ENCODE measurements at places on chromosomes 3 and 15.

- no peak for DNase-seq
These were observed 128.4 kb upstream of the ZBED2 start for GRCh38 chr3:111723293-111724215.

DNA sequence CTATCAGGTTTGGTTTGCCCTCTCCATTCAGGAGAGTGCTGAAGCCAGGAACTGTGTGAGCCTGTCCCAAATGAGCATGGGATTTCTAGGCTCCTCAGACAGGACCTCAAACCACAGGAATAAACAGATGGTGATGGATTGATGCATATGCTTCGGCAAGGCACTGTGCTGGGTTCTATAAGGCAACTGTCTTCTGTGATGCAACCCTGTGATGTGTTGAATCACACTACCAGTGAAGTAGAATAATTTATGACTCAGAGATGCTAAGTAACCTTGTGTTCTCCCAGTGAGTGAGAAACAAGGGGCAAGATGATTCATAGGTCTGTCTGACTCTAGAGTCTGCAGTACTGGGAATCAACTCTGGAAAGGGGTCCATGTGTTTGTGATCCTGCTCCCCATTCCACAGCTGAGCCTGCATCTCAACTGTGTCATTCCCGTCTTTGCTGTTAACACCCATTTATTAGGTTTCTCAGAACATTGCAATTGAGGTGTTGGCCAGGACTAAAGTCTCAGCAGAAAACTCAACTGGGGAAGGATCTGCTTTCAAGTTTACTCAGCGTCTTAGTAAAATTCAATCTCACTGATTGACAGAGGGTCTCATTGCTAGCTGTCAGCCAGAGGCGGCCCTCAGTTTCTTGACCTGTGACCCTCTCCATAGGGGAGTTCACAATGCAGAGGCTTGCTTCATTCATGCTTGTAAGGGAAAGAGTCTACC lies 510.1 kb upstream of the CFAP20DC start:
- DNase-seq: peak; percentile 42

- DNase-seq: no peak
These were observed 51.9 kb downstream of the ARHGAP31 start for GRCh38 chr3:119346076-119346496.

DNA sequence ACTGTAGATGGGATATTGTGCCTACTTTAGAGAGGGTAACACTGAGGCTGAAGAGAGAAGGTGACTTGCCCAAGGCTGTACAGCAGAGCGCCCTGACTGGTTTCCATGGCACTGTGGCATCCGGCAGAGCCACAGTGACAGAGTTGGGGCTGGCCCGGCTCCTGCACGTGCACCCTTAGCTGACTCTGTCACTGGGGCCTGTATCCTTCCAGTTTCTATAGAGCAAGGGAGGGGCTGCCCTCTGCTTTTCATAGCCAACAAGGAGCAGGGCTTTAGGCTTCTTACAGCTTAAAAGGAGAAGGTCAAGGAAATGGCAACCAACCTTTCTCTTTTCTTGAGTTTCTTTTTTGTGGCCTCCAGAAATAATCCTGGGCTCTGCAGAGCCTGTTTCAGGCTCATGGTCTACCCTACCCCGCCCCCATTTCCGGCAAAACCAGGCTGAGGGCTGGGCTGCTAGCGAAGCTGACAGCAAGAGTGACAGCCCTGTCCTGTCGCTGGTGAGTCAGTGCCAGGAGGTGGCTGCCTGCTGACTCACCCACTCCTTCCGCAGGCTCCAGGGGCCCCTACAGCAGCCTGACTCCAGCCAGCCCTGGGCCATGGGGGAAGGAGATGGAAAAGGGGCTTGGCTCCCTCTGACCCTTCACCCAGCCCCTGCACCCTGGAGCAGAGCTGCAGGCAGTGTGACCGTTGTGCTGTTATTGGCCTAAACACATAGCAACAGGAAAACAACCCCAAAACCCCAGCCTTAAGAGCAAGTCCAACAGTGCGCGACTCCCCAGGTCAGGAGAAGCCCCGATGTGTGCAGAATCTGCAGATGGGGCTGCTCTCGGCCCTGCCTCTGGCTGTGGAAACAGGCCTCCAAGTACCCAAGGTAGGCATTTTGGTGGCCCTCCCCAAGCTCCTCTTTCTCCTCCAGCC lies 29.8 kb downstream of the SLC6A6 start:
- DNase-seq: peak; percentile 94

GRCh38 chr3:69428657-69429255 lies 42.9 kb upstream of the FRMD4B start:
- no peak for DNase-seq

- DNase-seq: no peak
These were observed 19.8 kb upstream of the FGF12 start for GRCh38 chr3:192747145-192747544.

DNA sequence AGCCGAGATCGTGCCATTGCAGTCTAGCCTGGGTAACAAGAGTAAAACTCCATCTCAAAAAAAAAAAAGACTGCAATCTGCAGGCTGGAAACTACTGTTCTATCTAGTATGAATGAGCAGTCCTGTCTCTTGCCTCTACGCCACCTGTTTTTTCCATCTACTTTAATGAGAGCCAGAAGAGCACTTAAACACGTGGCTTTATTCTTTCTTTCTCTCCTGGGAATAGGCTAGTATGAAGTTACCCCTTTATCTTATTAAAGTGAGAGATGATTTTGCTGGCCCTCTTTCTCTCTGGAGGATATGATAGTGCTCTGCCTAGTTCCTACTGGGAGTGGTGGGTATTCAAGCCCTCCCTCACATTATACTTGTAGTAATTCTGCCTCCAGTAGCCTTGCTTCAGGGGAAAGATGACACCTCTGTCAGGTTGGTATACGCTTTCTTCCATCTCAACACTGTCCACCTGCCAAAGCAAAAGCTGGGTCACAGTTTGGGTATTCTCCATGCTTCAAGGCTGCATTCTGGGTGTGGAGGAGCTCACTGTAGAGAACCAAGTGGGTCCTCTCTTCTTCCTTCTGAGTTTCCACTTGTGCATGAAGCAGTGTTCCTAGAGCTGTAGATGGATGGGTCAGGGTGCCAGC lies 17.8 kb downstream of the MAPKBP1 start:
- no peak for DNase-seq

DNA sequence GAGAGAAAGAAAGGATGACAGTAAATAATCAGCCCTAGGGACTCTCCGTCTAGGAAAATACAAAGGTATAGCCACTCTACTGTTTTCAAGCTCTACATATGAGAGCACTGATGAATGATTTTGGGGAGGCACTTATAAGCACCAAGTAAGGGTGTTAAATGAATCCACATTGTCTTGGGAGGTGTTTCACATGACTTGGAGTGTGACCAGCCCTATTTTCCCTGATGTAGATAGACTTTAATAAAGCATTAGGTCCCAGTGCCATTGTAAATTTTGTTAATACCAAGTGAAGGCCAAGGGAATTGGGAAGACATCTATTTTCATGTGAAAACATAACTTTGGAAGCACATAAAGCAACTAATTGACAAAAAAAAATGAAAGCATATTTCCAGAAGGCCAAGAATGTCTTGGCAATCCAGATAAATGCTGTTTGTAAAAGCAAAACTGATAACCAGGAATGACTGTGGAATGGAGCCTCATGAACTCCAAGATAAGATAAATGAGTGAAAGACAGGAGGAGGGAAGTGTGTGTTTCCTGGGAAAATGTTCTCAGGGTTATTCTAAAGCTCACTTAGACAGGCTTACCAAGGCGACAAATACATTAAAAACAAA lies 96.0 kb upstream of the MYZAP start:
- DNase-seq: no peak

DNA sequence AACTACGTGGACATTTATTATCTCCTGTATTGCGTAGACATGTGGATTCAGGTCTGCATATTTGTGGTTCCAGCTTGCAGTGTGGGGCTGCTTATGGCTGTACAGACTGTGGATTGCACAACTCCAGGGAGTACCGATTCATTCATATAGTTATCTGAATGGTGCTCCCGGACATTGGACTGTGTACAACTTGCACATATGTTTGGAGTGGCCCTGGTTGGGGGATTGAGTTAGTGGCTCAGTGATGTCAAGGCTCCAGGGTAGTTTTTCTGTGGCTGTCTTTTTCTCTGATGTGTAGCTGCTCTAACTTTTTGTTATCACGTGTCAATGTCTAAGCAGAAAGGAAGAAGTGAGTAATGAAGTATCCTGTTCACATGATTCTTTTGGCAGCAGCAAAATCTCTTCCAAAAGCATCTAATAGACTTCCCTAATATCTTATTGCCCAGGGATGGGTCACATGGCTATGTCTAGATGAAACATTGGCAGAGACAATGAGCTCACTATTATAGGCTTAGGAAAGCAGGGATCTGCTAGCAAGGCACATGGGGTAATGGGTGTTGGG lies 15.8 kb downstream of the ST3GAL6 start:
- no peak for DNase-seq

GRCh38 chr15:69060041-69060481 lies 45.6 kb downstream of the NOX5 start:
- DNase-seq: no peak

DNA sequence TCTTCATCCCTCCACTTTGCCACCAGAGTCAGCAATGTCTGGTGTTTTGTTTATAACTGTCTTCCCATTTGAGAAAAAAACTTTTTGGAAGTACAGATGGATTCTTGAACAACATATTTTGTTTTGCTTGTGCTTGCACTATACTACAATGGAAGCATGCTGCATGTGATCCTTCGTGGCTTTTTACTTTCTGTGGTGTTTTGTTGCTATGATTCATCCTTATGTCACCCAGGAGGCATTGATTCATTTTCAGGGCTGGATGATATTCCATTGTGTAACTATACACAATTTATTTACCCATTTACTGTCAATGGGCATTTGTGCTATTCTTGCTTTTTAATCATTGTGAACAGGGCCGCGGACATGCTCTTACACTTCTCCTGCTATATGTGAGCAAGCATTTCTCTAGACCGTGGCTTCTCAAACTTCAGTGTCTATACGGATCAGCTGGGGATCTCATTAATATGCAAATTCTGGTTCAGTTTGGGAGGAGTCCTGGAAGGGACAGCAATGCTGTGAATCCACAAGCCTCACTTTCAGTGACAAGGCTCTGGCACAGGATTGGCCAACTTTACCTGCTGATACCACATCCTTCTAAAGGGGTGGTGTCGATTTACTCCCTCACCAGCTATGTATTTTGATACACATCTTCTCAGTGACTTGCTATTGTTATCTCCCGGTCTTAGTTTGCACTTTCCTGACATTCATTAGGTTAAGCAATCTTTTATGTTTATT lies 65.9 kb downstream of the POLR2M start:
- no peak for DNase-seq

GRCh38 chr3:169811631-169812331 lies 889 bp upstream of the LRRIQ4 start:
- DNase-seq: no peak

DNA sequence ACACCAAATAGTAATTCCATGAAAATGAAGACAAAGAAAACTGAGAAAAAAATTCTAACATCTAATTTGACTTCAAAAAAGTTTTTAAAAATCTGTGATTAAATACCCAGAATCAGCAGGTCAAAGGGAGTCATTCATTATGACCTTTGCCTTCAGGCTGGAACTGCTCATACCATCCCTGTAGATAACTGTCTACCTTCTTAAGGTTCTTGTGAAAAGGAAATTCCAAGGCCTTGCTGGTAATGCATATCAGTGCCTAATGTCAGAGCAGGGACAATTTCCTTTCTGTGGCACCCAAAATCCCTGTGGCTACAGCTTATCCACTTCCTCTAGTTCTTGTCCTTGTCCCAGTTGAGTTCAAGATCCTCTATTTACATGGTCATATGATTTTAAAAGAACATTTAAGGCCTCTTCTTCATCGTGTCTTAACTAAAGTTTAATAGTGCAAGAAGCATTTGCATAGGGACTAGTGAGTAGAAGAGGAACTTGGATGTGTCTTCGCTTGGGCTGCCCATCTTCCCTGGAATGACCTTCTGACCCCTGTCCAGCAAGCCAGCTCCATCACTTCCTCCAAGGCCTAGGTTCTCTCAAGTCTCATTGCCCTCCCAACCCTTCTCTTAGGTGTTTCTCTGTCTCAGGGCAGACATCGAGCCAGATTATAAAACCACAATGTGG lies 8.7 kb upstream of the PLCL2 start:
- no peak for DNase-seq

DNA sequence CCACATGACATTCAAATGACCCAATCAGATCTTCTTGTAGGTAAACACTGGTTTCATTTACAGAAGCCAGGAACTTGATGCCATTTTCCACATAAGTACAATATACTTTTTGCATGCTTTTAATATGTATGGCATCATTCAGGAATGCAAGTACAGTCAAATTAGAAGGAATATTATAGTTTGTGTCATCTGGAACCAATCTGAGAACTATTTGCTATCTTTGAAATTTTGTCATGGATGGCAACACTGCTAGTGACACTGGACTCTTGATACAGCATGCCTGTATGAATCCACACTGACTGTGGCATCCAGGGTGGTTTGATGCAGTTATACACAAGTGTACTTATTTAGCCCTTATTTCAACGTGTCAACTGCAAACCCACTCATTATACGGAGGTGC lies 141.6 kb downstream of the EBLN2 start:
- DNase-seq: no peak

- DNase-seq: no peak
These were observed 38.4 kb downstream of the ITPR1 start for GRCh38 chr3:4531478-4532025.

DNA sequence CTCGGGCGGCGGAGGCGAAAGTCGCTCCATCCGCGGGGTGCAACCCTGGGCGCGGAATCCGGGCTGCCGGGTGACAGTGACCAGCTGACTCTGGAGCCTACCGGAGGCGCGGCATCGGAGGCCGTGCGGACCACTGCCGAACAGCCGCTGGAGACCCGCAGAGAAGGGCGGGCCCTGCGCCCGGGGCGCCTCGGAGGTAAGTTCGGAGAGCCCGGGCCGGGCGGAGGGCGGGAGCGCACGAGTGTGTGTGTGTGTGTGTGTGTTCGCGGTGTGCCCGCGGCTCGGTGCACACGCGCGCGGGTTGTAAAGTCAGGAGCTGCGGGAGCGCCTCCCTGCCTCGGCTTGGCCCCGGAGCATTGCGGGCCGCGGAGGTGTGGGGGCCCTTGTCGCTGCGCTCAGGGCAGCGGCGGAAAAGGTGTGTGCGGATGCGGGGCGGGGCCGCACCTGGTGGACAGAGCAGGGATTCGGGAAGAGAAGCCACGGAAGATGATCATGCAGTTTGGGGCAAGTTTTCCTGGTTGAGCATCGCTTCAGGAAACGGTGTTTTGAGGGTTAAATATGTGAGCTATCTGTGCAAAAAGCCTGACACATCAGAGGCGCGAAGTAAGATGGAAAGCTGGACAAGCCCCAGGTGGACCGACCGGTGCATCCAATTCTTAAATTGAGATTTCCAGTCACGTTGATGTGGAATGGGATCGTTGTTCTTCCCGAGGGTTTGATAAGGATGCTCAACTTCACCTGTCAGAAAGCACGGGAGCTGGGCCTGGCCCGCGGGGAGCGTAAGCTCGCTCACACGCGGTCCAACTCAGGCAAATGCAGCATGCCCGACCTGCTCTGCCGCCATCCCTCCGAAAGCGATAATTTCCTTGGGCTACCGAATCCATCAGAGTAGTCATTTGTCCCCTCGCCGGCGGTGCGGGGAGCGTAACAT lies 474 bp downstream of the MINAR1 start:
- no peak for DNase-seq
